ENCODE measurements at places on chromosomes 5 and 9.

DNA sequence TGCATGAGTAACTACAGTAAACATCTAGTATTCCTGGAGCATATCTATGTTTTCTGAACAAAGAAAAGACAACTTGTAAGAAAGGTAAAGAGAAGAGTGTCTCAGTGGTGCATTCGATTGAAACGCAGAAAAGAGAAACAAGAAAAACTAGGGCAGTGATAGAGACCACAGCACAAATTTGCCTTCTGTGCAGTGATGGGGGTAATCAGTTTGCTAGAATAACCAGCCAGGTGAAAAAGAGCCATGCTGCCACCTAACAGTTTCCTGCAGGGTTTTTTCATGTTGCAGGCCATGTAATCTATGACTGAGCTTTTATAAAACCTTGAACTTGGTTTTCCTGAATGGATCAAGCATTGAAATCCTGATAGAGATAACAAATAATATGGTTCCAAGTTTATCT, 198.4 kb upstream of the MEF2C start:
- no peak for DNase-seq

DNA sequence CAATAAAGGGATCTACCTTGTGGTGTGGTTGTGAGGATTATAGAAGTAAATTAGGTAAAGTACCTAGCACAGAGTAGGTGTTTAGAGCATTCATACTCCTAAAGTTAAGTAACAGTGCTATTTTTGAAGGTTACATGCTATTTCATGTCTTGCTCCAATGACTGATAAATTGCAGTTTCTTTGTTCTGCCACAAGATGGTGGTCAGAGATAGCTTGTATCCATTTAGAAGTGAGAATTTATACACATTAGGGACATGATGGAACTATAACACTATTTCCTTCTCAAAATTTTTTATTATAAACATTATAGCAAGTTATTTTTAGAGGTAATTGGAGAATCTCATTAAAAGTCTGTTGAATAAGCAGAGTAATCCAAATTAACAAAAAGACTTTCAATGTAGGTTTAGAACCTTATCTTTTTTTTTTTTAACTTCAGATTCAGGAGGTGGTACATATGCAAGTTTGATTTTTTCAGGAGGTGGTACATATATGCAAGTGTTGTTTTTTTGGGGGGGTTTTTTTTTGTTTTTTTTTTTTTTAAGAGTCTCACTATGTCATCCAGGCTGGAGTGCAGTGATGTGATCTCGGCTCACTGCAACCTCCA, 17.1 kb downstream of the MTREX start:
- peak; percentile 66 for DNase-seq

DNA sequence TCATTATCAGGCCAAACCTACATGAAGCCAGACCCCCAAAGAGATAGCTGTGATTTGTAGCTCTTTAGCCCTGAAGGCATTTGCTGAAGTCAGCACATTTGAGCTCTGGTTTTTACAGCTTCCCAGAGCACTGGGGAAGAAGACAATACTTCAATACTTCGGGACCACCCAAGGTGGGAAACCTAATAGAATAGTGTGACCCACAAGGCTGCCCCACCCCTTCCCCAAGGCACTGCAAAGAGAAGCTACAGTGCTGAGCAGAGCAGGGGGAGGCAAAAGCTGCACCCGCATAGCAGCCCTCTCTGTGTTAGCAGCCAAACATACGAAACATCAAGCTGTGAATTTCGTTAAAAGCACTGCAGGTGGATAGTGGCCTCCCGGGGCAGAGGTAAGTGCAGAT, 87.3 kb downstream of the HSD17B3 start:
- no peak for DNase-seq

DNA sequence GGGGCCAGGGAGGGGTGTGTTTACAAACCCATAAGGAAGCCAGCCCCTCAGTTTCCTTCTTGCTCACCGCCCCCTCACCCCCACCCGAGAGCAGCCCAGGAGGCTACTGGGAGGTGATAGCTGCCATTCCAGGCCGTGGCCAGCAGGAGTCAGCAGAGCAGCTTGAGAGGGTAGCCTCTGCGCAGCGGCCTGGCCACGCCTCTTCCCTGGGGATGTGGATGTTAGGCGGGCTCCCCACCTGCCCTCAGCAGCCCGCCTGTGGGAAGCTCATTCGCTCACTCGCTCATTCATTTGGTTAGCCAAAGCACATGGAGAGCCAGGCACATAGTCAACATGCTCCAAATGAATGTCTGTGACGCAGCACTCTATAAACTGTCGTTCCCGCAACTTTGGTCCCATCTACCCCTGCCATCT, 6.1 kb upstream of the DPM2 start:
- DNase-seq: peak; percentile 73

GRCh38 chr5:113212244-113212920, 222.4 kb downstream of the TSSK1B start:
- DNase-seq: peak; percentile 82

DNA sequence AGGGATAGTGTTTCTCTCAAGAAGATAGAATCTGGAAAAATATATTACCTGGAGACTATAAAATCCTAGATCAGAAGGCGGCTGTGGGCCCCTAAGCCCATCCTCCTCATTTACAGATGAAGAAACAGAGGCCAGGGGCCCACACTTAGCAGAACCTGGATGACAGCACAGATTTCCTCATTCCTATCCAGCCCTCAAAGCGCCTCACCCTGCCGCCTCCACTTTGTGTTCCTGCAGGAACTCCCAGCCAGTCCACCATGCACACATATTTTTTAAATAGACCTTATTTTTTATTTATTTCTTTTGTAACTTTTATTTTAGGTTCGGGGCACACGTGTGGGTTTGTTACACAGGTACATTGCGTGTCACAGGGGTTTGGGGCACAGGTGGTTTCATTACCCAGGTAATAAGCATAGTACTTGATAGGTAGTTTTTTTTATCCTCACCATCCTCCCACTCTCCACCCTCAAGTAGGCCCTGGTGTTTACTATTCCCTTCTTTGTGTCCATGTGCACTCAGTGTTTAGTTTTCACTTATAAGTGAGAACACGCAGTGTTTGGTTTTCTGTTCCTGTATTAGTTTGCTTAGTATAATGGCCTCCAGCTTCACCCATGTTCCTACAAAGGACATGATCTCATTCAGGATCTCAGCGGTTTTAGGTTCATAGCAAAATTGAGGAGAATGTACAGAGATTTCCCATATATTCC, 85.5 kb upstream of the MAP1B start:
- DNase-seq: no peak

DNA sequence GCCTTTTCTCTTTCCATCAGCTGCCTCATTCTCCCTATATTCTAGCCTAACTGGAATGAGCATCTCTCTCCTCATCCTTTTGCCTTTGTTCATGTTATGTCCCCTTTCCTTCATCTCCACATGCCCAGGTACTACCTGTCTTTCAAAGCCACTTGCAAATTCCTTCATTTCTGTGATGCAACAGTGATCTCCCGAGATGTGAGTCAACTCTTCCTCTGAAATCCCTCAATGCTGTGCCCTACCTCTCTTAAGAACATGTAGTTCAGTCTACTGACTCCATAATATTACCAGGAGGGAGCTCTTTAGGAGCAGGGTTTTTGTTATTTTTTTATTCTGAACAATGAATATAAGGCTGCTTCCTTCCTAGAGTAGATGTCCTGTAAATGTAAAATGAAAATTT, 91.6 kb downstream of the ZNF462 start:
- no peak for DNase-seq

- no peak for DNase-seq
These were observed 147.6 kb downstream of the CEMIP2 start for GRCh38 chr9:71620746-71621145.

GRCh38 chr5:43573058-43573457, 16.2 kb upstream of the PAIP1 start:
- no peak for DNase-seq

DNA sequence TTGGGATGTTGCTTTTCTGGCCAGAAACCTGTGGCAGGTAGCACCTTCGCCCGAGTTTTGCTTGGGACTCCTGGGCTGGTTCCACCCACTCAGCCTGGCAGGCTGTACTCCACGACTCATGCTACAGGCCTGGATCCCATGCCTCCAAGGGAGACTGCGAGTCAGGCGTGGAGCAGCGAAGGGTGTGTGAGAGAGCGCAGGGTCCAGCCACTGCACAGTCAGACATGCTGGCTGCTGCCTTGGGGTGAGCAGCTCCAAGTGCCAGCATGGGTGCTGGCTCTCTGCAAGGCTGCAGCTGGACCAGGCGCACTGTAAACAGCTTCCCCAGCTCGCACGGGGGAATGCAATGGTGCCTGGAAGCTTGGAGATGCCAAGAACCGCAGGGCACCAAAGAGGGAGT, 249.6 kb upstream of the EDIL3 start:
- no peak for DNase-seq

GRCh38 chr5:130110328-130110727, 206.1 kb downstream of the CHSY3 start:
- DNase-seq: no peak

GRCh38 chr9:75101004-75101588, 12.8 kb downstream of the OSTF1 start:
- DNase-seq: no peak

- DNase-seq: no peak
These were observed 92.6 kb downstream of the EFNA5 start for GRCh38 chr5:107578051-107578635.

DNA sequence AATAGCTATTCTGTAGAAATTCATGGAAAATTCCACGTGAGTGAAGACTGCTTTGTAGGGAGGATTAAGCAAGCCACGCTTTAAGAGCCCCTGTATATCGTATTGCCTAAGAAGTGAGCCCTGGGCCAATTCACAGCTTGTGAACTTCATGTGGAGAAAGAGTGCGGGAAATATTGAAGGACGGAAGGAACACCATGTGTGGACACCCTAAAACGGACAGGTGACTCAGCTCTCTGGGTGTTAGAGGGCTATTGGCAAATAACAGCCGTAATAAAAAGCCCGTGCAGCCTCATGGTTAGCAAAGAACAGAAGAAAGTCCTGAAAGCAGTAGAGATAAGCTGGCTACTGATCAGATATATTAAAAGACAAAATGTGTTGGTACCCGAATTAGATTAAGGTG, 26.4 kb downstream of the ZNF366 start:
- no peak for DNase-seq

GRCh38 chr9:94936419-94936818, 209.9 kb downstream of the AOPEP start:
- DNase-seq: no peak

GRCh38 chr5:59732301-59732700, 161.2 kb downstream of the PDE4D start:
- DNase-seq: no peak

DNA sequence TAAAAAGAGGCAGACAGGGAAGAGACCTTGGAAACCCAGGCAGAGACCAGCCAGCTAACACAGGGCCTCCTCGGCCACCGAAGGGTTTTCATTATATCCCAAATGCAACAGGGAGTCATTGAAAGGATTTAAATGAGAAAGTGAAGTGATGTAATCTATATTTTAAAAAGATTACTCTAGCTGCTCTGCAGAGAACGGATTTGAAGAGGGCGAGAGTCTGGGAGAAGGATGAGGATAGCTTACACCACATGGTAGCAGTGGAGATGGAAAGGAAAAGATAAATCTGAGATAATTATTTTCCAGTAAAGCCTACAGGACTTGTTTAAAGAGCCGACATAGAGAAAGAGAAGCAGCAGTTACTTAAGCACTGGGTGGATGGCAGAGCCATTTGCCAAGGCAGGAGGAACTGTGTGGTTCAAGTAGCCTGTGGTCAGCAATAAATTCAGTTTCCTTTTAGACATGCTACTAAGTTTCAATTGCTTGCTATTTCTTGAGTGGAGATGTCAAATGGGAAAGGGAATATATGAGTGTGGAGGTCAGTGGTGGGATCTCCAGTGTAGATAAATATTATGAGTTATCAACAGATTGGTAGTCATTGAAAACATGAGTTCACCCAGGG, 9.3 kb downstream of the FBN2 start:
- no peak for DNase-seq

DNA sequence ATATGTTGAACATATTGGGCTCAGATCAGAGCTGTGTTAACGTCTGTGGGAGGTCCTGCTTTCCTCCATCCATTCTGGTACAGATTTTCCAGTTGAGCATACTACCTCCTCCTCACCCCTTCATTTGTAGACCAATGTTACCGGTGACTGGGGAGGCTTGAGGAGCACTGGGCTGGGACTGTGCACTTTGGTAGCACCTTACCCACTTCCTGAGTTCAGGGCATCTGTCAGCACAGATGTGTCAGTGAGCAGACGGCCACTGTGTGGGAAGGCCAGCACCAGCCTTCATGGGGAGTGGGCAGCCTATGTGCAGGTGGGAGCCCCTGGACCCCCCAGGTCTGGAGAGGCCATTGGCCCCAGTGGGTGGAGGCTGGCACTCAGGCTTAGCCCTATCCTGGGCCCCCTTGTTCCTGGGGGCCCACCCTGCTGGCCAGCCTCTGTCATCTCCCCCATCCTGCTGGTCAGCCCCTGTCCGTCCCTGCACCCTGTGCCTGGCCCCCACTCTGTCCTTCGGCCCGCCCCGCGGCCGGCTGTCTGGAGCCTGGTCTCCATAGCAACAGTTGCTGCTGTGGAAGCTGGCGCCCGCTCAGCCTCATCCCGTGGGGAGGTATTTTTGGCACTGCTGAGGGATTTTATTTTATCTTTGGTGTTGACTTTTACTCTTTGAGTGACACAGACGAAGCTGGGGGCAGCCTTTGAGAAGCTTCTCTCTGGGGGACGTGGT, 21.3 kb downstream of the WNK2 start:
- peak; percentile 38 for DNase-seq

GRCh38 chr9:95462249-95463147, 54.3 kb downstream of the PTCH1 start:
- peak; percentile 96 for DNase-seq

GRCh38 chr5:144671066-144671465, 500.4 kb downstream of the KCTD16 start:
- DNase-seq: no peak

- DNase-seq: no peak
These were observed 326.9 kb downstream of the SPOCK1 start for GRCh38 chr5:137172258-137172657.

DNA sequence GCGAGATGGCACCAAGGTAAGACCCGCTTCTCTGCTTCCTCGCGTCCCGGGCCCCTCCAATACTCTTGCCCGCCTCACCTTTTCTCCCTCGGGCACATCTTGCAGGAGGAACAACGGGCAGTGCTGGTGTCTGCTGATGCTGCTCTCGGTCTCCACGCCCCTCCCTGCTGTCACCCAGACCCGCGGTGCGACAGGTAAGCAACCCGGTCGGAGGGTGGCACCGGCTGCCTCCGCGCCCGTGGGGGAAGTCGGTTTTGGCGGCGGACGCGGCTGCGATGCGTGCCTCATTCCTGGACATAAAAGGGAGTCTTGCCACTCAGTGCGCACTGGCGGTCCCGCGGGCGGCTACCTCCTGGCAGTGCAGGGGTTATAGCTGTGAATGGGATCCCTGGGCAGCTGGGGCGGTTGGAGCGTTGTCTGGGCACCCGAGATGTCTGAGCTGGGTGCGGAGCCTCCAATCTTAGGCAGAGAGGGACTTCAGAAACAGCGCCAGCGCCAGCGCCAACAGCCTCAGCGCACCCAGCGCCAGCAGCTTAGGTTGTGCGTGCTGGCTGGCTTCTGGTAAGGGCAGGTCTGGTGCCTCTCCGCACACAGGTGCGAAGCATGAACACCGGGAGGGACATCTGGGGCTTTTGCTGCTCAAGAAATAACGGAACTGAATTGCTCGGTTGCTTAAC, 488 bp downstream of the COL15A1 start:
- peak; percentile 64 for DNase-seq
